ENCODE measurements at places on chromosomes 2 and 18. TPM values are rescaled to one million over a fixed set of nuclear protein-coding genes. Genes with fewer than 3 reads are reported as not detected.

DNA sequence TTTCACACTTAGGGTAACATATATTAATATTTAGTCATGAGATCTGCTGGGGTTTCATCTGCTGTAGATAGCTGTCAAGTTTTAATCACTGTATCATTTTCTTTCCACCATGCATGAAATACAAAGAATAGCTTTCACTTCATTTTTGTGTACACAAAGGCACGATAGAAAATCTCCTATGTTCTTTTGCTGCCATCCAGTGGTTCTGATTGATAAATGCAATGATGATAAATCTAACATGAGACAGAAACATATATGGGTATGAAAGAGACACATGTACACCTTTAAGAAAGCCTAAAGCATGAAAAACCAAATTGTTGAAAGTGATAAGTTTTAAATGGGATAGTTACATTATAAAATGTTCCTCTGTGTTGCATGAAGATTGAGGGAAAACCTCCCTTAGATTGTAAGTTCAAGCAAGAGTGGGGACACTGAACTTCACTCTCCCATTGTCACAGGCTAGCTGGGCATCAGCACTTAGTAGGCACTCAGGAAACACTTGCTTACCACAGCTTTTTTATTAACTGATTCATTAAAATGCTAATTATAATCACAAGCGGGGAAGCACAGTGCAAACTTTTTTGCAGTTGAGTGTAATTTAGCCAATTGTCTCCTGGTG is 31.2 kb downstream of the C1D start:
- H3K4me1 ChIP-seq: no peaks in the 10 kb centered on the region

DNA sequence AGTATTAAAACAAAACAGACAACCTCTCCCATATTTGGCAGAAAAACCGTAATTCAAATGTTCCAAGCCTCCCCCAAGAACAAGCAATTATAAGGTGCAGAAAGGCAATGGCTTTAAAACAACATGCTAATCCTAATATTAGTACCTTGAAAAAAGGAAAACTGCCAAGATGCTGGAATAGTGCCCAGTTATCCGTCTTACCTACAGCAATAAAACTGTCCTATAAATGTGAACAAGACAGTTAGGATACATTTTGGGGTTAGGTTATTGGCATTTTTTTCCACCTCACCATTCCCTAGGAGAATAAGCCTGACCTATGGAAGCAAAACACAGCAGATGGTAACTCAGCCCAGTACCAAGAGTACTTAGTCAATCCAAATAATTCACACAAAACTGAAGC is 83.2 kb downstream of the TCF4 start:
- no peaks in the 10 kb centered on the region for H3K27me3 ChIP-seq
- no peak overlapping the region for H3K27ac ChIP-seq
- no peaks in the 10 kb centered on the region for H3K36me3 ChIP-seq
- no peak overlapping the region for H3K4me3 ChIP-seq
- peaks cover under 1% of the 10 kb centered on the region for H3K4me1 ChIP-seq

DNA sequence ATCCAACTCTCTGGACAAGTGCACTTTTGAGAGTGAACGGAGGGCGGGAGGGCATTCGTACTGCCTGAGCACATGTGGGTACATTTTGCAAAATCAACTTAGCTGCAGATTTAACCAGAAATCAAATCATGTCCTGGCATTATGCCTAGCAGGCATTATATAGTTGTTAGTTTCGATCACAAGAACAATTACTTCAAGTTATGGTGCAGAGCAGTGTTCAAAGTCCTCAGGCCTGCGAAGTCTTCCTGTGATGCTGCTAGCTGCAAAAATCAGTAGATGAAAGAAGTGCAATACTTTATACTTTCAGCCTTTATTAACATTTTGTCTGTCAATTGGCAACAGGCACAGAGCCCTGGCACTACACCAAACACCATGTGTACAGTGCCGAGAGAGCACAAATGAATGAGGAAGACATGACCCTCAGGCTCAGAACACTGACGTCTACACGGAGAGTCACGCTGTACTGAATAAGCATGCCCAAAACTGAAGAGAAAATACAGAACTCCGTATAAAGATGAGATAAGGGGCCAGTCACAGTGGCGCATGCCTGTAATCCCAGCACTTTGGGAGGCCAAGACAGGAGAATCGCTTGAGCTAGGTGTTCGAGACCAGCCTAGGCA is 92.1 kb upstream of the CREB1 start:
- H3K4me3 ChIP-seq: no peak overlapping the region
- H3K27me3 ChIP-seq: no peaks in the 10 kb centered on the region
- peak; percentile 60 for DNase-seq
- no peaks in the 10 kb centered on the region for H3K4me1 ChIP-seq

DNA sequence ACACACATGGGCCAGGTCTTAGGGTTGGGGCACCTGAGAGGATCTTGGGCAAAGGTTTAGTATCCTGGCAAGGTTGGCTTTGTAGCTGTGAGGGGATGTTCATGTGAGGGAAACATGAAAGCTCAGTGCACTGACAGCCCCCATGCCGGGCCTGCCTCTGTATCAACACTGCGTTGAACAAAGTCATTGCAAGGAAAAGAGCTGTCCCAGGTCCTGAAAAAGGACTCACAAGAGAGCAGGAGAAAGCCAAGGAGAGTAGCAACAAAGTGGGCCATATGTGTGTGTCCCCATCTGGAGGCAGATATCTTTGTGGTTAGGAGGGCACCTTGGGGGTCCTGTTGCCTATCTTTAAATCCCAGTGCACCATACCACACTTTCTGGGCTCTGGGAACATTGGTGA is 237.8 kb upstream of the THSD7B start:
- no peaks in the 10 kb centered on the region for H3K36me3 ChIP-seq
- H3K4me3 ChIP-seq: no peak overlapping the region
- DNase-seq: peak; percentile 67
- no peaks in the 10 kb centered on the region for H3K27me3 ChIP-seq

DNA sequence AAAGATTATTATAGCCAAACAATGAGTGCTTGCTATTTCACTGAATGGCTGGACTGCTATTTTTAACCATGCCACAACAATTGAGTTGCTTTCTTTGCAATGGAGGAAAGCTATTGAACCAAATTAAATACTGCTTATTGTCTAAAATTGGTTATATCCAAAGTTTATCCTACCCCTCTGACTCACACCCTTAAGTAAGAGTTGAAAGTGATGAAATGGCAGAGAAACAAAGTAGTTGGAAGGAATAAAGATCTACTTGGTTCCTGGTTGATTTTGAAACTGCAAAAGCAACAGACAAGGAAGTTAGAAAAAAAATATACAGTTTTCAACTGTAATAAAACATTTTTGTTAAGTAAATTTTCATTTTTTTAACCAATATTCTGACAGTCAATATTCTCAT is 47.5 kb downstream of the EML4 start:
- peaks cover 57% of the 10 kb centered on the region for H3K4me1 ChIP-seq
- peak overlapping the region; percentile 11 for H3K27ac ChIP-seq
- DNase-seq: no peak
- no peaks in the 10 kb centered on the region for H3K36me3 ChIP-seq

GRCh38 chr18:49744376-49745008 is 68.8 kb downstream of the ACAA2 start:
- H3K36me3 ChIP-seq: no peaks in the 10 kb centered on the region
- H3K27ac ChIP-seq: no peak overlapping the region
- DNase-seq: no peak
- no peak overlapping the region for H3K4me3 ChIP-seq
- H3K4me1 ChIP-seq: no peaks in the 10 kb centered on the region

GRCh38 chr2:28193630-28194403 is 198.8 kb upstream of the FOSL2 start:
- no peak overlapping the region for H3K27ac ChIP-seq
- no peak overlapping the region for H3K4me3 ChIP-seq
- no peaks in the 10 kb centered on the region for H3K27me3 ChIP-seq
- no peaks in the 10 kb centered on the region for H3K36me3 ChIP-seq

DNA sequence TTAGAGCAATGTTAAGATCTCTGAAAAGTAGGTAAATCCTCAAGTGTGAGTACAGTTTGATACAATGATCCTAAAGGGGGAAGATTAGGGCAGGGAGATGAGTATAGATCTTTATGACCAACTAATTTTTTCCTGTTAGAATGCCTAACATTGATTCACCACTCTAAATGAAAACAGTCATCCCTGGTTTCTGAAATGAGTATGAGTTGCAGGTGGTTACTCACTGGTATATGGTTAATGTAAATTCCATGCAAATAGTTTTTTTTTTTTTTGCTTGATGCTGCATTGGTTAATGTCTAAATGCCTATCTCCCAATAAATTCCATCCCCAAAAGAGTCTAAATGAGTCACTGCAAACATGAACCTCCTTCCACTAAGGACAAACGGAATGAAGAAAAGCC is 55.0 kb upstream of the SERPINB2 start:
- DNase-seq: no peak
- H3K27me3 ChIP-seq: peaks cover 2% of the 10 kb centered on the region
- H3K4me1 ChIP-seq: no peaks in the 10 kb centered on the region
- no peaks in the 10 kb centered on the region for H3K36me3 ChIP-seq
- no peak overlapping the region for H3K27ac ChIP-seq

- no peak overlapping the region for H3K27ac ChIP-seq
- H3K27me3 ChIP-seq: no peaks in the 10 kb centered on the region
- H3K4me1 ChIP-seq: peaks cover 16% of the 10 kb centered on the region
Observed at GRCh38 chr2:105641389-105641811, 103.3 kb upstream of the NCK2 start.

- no peak overlapping the region for H3K4me3 ChIP-seq
- H3K36me3 ChIP-seq: no peaks in the 10 kb centered on the region
- no peaks in the 10 kb centered on the region for H3K27me3 ChIP-seq
Observed at GRCh38 chr2:38409156-38410102, 32.4 kb upstream of the ATL2 start.

DNA sequence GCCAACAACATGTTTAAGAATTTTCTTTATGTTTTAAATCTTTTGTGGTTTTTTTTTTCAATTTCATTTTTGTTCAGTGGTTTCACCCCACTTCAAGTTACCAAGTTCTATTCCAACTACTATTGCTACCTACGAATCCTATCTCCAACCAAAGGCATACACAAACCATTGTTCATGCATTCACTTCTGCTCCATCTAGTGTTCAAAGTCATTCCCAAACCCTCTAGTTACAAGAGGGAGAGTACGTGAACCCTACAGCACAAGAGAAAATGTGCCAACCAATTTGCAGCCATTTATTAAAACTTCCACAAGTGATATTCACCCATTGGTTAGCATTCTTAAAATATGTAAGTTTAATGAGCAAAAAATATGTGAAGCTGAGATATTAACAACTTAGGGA is 295.1 kb upstream of the KYNU start:
- H3K27me3 ChIP-seq: no peaks in the 10 kb centered on the region
- H3K27ac ChIP-seq: no peak overlapping the region
- no peaks in the 10 kb centered on the region for H3K36me3 ChIP-seq

GRCh38 chr2:9228088-9228751 is 21.6 kb downstream of the ASAP2 start:
- H3K4me3 ChIP-seq: no peak overlapping the region
- H3K4me1 ChIP-seq: peaks cover 86% of the 10 kb centered on the region
- no peaks in the 10 kb centered on the region for H3K27me3 ChIP-seq
- DNase-seq: no peak
- no peak overlapping the region for H3K27ac ChIP-seq

DNA sequence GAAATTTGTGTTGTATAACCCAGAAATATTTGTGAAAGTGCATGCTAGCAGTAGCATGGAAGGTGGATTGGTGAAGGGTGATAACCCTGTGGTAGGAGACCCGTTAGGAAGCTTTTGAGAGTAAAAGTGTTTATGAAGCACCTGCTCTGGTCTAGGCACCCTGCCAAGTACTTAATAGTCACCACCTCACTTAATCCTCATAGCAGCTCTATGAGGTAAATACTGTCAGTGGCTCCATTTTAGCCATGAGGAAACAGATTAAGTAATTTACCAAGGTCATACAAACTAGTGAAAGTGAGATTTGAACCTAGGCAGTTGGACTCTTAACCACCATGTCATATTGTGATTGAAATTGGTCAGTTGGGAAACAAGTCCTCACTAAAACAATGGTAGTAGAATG is 66.8 kb downstream of the TET3 start:
- peaks cover 40% of the 10 kb centered on the region for H3K36me3 ChIP-seq
- no peak for DNase-seq
- H3K27ac ChIP-seq: no peak overlapping the region
- H3K4me3 ChIP-seq: no peak overlapping the region

- H3K27ac ChIP-seq: no peak overlapping the region
- no peaks in the 10 kb centered on the region for H3K36me3 ChIP-seq
- H3K4me1 ChIP-seq: no peaks in the 10 kb centered on the region
- no peaks in the 10 kb centered on the region for H3K27me3 ChIP-seq
Observed at GRCh38 chr2:3125001-3125760, 252.4 kb downstream of the EIPR1 start.

DNA sequence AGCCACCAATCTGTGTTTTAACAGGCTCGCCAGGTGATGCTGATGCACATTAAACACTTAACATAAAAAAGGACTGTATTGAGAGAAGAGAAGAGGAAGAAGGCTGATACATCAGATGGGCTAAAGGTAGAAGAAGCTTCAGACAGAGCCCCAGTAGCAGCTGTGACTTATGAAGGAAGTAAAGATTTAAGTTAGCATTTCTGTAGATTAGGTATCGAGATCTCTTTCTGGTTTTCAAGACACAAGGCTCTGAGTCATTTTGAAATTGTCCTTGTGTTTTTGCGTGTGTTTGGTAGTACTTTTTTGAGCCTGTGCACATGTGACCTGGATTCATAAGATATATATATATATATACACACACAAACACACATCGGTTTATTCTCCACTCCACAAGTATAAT is 40.6 kb upstream of the GCFC2 start:
- no peak overlapping the region for H3K27ac ChIP-seq
- H3K36me3 ChIP-seq: no peaks in the 10 kb centered on the region
- H3K4me1 ChIP-seq: no peaks in the 10 kb centered on the region
- H3K27me3 ChIP-seq: no peaks in the 10 kb centered on the region
- no peak overlapping the region for H3K4me3 ChIP-seq

DNA sequence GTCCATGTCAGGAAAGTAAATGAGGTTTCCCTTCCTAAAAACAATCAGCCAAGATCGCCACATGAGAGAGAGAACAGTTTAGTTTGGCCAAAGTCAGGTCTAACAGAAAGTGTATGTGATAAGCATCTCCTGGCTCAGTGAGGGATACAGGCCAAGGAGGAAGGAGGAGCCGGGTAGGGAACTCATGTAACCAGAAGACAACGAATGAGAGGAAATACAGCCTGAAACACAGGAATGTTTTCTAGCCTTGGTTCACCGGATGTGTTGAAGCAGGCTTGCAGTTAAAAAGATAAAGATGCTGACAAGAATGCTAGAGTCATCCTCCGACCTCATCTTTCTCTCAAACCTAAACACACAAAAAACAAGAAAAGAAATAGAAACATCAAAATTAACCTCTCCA is 283.9 kb upstream of the SIX2 start:
- no peak for DNase-seq
- H3K4me3 ChIP-seq: no peak overlapping the region
- H3K27ac ChIP-seq: no peak overlapping the region
- no peaks in the 10 kb centered on the region for H3K36me3 ChIP-seq
- no peaks in the 10 kb centered on the region for H3K4me1 ChIP-seq
- no peaks in the 10 kb centered on the region for H3K27me3 ChIP-seq

Gene SDC1
- total RNA-seq: 21.0 TPM

Gene TMEM150A
- 25.2 TPM for total RNA-seq

Gene OXER1
- 7.8 TPM for total RNA-seq

Gene EHBP1
- 52.7 TPM for total RNA-seq

Gene DSG4
- 0.55 TPM for total RNA-seq

Gene MBP
- 66.5 TPM for total RNA-seq

Gene CERS6
- total RNA-seq: 102 TPM

Gene CCDC121
- 0.87 TPM for total RNA-seq

Gene SGPP2
- total RNA-seq: 29.2 TPM

Gene FAM237A
- not detected for total RNA-seq

Gene CABLES1
- 16.7 TPM for total RNA-seq

Data from stomach (tissue), 19 donors.